NCI-H460 (cell line): ENCODE measurements at places on chromosomes 3 and 15. TPM values are rescaled to one million over a fixed set of nuclear protein-coding genes. Genes with fewer than 3 reads are reported as not detected.

DNA sequence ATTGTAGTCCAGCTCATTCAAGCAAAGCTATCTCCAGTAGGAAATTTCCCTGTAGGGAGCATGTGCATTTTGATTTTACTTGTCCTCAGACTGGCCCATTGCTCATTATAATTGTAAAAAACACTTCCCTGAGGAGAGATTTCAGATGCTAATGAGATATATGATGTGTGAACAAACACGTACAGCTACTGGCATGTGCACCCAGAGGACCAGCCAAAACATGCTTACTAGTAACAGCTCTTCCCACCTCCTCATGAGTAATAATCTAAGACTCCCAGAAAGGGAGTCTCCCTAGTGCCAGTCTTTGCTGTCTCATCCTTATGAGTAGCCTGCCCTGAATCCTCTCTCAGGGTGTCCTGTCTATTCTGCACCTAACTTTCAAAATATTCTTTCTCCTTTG is 43.4 kb downstream of the FBXO22 start:
- DNase-seq: no peak

Gene WDR72
- total RNA-seq: 40.3 and 40.4 TPM in 2 replicates

Gene GOLGA6A
- total RNA-seq: not detected in 2 replicates

- no peak for DNase-seq
These were observed 19.0 kb downstream of the APBA2 start for GRCh38 chr15:28904541-28905315.

DNA sequence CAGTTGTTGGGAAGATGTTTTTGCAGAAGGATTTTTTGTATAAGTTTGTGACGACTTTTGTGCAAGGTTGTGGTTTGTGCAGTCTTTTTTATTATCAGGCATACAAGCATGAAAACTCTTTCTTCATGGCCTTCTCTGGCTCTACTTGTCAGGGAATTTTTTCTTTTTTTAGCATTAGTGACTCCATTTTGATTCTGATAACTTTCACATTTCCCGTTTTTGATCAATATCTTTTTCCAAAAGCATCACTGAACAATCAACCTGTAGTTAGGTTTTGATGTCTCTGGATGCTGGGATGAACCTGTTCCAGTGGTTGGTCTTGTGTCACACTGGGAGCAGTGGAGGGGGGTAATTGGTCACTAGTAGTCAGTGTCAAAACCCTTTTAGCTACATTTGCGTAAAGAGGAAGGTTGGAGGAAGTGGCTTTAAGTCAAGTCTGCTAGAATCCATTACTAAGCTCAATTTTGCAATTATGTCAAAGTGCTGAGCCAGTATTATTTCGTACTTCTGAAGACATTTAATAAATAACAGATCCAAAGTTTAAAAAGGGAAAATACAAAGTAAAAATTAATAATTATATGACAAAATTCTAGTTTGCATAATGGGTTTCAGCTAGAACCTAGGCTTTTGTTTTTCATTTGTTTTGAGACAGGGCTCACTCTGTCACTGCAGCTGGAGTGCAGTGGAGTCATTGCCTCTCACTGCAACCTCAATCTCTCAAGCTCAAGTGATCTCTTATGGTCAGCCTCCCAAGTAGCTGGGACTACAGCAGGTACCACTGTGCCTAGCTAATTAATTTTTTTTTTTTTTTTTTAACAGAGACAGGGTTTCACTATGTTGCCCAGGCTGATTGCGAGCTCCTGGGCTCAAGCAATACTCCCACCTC is 18.8 kb upstream of the CFAP161 start:
- no peak for DNase-seq

- DNase-seq: no peak
These were observed 380 bp downstream of the MYLK start for GRCh38 chr3:123883701-123884202.

DNA sequence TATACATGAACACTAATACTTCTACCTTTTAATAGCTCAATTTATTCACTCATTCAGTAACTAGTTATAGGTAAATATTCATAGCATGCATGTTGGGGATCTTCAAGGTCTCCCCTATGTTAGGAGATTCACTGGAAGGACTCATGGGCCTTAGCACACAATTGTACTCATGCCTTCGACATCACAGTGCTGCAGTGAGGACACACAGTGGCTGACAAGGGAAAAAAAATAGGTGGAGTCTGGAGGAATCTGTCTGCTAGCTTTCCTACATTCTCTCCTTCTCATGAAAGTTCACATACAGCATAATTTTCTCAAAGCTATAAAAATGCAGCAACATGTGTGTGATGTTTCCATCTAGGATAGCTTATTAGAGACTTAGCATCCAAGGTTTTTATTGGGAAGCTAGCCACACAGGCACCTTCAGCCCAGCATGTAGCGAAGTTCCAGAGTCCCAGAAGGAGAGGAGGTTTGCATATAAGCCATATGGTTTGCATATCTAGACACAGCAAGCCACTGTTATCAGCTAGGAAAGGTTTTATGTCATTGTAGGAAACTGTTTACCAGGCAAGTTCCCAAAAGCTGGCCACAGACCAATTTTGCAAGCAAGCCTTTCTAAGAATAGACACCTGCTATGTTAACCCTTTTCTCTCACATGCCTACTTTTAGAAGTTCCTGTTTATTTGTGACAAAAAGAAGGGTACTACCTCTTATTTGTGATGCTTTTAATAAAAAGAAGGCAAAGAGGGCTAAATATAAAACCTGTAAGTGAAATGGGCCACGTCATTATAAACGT is 46.4 kb downstream of the MORC1 start:
- no peak for DNase-seq

Gene PRTG
- total RNA-seq: 13.4 and 14.3 TPM in 2 replicates

DNA sequence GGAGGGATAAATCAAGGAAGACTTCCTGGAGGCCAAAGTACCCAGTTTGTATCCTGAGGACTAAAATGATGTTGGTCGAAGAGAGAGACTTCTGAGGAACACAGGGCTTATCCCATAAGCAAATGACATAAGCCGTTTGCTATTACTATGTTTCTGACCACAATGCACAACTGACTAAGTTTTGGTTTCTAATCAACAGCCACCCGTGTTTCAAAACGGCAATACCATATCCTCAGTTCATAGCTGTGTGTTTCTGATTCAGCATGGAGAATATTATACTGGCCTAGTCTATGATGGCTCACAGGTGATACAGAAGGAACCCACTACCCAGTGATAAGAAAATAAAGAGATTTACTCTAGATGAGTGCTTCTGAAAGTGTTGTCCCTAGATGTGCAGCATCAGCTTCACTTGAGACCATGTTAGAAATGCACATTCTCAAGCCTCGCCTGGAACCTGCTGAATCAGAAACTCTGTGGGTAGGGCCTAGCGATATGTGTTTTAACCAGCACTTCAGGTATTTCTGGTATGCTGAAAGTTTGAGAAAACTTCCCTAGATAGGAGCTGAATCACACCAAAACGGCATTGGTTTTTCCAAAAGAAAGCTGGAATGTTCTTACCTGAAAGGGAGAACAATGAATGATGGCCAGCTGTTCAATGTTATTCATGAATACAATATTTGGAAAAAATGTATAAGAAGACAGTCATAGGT is 639.7 kb upstream of the NR2F2 start:
- DNase-seq: no peak

Gene CLDN16
- total RNA-seq: 0.78 and 0.87 TPM in 2 replicates

Gene RNU5B-1
- total RNA-seq: not detected in 2 replicates

GRCh38 chr3:45066109-45066801 is 40.2 kb downstream of the CLEC3B start:
- DNase-seq: no peak
